Stimulated activated CD8-positive, alpha-beta memory T cell treated with anti-CD3 and anti-CD28 coated beads, Interleukin-2, amount 100 ng/mL, for 1 hour (primary cell): ENCODE measurements at places on chromosomes 6 and 20.

GRCh38 chr6:2410656-2411380, 165.4 kb upstream of the GMDS start:
- no peak for DNase-seq

DNA sequence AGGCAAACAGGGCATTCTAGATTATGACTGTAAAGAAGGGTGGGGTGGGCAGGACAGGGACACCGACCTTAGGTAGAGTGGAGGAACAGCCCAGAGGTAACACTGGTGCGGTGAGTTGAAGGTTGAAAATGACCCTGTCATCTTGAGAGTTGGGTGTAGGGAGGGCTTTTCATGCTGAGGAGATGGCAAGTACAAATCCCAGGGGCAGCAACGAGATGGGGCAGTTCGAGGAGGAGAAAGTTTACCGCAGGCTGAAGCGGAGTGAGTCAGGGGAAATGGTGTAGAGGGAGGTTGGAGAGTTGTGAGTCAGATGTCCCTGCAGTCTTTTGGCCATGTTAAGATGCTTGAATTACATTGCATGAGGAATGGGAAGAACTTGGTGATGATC, 101.1 kb downstream of the HIVEP1 start:
- DNase-seq = no peak

DNA sequence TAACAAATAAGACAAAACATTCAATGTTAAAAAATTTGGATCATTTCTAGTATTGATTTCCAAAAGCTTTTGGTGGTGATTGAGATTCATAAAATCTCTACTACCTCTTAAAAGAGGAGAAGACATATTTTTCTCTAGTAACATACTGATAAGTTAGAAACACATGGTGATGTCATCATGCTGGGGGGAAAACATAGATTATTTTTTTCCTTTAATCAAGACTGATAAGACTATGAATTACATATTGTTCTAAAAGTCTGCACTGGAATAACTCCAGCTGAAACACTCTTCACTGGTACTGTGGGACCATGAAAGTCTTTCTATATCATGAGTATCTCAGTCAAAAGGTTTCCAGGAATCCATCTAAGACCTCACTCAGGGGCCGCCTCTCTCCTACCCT, 515.8 kb downstream of the PRKN start:
- DNase-seq = no peak

GRCh38 chr6:24822696-24823095, 24.0 kb upstream of the ARMH2 start:
- no peak for DNase-seq

- DNase-seq = no peak
Measured at GRCh38 chr20:62860391-62860923, 1.2 kb downstream of the TCFL5 start.
